Nephron progenitor cell (in vitro differentiated cells): ENCODE measurements at places on chromosomes 1 and 21.

DNA sequence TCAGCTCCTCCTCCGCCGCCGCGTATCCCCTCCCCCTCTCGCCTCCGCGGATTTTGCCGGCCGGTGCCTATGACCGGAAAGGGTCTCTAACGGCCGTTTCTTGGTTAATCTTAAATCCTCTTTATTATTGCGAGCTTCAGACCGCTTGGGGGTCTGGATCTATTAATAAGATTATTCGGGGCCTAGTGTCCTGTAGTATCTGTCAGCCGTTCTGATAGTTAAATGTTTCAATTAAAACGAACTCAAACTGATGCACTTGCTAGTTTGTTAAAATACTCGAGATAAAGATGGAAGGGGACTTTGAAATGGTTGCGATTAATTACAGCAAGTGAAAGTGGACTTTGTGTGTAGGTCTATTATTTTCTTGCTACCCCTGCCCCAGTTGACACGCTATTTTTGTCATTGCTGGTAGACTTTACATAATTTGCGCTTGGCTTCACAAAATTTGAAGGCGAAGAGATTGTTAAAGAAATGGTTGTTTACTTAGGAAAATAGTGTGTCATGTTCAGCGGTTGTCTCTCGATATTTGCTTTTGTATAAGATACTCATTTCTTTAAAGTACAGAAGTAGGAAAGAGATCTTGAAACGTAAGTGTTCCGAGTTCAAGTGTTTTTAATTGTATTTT, 779 bp downstream of the SON start:
- peak; percentile 85 for DNase-seq

GRCh38 chr21:37668462-37669239, 247.6 kb downstream of the KCNJ6 start:
- DNase-seq, result no peak

DNA sequence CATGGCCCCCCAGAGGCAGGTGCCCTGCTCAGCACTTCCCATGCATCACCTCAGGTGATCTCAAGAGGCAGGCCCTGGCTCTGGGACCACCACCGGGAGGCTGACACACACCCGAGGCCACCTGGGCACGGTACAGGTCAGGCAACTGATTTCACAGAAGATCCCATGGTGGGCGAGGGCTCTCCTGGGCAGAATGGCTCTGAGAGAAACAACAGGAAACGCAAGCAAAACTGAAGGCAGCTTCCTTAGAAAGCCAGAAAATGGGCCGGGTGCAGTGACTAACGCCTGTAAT, 11.4 kb upstream of the SKI start:
- DNase-seq, result no peak

DNA sequence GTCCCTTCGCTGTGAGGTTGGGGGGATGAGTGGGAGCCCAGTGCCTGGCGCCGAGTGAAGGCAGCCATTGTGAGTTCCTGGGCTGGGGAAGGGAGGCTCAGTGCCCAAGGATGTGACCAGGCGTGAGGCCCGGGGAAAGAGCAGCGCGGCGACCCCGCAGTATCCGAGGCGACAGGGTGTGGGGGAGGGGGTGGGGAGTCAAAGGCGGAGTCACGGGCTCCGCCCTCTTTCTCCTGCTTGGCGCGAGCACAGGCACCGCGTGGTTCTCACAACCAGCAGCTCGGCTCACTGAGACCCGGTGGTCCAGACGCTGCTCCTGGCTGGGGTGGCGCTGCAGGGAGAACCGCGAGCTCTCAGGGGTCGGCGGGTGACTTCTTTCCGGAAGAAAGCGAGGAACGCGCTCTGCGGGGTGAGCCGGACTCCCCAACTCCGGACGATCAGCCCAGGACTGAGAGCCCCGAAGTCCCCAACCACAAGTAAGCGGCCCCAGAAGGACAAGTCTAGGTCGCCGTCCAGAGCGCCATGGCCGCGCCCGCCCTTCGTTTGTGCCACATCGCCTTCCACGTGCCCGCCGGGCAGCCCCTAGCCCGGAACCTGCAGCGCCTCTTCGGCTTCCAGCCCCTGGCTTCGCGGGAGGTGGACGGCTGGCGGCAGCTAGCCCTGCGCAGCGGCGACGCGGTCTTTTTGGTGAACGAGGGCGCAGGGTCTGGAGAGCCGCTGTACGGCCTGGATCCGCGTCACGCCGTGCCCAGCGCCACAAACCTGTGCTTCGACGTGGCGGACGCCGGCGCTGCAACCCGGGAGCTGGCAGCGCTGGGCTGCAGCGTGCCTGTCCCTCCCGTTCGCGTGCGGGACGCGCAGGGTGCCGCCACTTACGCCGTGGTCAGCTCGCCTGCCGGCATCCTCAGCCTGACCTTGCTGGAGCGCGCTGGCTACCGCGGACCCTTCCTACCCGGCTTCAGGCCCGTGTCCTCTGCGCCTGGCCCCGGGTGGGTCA, at the start of gene HPDL:
Gene HPDL, plus strand, starts transcription at position 269 of the 997 bp plus-strand sequence. Its CDS starts 254 bp downstream, at position 523.
- peak; percentile 58 for DNase-seq

DNA sequence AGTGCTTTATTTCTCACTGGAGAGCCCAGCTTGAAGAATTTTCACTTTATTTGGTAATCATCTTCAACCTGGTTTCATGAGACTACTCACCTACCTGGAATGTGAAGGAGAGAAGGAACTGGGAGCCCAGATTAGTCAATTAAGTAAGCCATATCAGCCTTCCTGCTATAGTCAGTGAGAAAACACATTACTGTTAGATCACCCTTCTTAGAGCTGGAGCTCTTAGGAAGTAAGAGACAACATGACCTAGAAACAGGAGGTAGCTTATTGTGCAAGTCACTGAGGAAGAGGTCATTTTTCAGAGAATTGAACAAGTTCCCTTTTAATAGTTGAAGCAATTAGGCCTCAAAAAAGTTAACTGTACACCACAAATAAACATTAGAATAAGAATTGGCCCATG, 49.2 kb upstream of the TEKT2 start:
- no peak for DNase-seq

DNA sequence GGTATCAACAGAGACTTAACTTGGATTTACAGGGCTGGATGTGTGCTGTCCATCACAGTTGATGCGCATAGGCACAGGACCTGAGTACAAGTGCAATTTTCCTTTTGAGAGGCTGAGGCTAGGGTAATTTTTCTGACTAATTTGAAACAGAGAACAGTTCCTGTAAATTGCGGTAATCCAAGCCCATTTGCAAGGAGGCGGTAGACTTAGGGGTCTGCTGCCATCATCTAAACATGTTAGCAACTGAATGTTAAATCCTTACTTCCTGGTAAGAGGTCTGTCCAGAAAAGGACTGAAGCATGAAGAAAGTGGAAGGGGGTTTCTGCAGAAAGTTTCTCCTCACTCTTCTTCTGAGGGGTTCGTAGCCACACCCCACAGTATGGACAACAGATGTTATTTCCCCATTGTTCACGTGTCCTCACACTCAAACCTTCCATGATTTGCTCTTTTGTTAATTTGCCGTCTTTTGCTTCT, 23.7 kb upstream of the C1orf198 start:
- no peak for DNase-seq

DNA sequence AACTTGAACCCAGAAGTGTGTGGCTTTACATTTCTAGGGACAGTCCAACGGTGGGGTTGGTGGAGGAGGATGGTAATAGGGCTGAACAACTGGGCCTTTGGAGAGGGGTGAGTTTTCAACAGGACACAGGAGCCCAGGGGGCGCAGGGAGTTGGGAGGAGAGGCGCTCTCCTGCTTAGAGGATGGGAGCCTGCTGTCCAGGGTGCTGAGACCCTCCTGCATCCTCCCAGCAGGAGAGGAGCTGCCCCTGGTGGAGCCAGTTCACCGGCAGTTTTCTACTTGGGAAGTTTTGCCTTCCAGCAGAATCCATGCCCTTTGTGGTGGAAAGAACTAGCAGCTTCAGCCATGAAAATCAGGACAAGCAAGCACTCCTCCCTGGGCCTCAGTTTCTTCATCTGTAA, 8.6 kb downstream of the KCNC4 start:
- DNase-seq, result peak; percentile 71

- DNase-seq, result no peak
Measured at GRCh38 chr21:45361033-45361997, 43.6 kb upstream of the COL18A1 start.

GRCh38 chr1:232292818-232293217, 337.1 kb downstream of the SIPA1L2 start:
- DNase-seq, result no peak

- DNase-seq, result no peak
Measured at GRCh38 chr1:10939654-10940450, 72.6 kb upstream of the TARDBP start.

GRCh38 chr1:93728480-93729131, 47.0 kb upstream of the BCAR3 start:
- DNase-seq, result no peak

DNA sequence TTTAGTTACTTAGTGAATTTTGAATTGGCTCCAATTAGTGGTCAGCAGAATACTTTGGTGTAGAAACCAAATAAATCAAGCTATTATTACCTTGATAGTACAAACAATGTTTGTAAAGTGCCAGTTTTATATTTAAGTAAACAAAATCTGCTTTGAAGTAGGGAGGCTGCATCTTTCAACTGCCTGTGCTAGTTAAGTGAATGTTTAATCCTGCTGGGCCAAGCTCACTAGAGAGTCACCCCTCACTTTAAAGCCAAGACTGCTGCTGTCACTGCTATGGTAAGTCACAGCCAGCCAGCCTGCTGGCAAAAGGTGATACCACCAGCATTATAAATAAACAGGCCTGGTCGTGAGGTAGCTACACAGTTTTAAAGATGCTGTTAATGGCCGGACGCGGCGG, 10.3 kb upstream of the CFAP126 start:
- DNase-seq, result no peak

GRCh38 chr1:53614231-53615021, 124.5 kb downstream of the GLIS1 start:
- no peak for DNase-seq

- DNase-seq, result no peak
Measured at GRCh38 chr1:13664451-13664850, 35.5 kb upstream of the PRDM2 start.

GRCh38 chr1:17423781-17424245, 15.7 kb downstream of the RCC2 start:
- DNase-seq, result no peak

GRCh38 chr21:36288651-36289243, 31.2 kb upstream of the MORC3 start:
- DNase-seq, result no peak

DNA sequence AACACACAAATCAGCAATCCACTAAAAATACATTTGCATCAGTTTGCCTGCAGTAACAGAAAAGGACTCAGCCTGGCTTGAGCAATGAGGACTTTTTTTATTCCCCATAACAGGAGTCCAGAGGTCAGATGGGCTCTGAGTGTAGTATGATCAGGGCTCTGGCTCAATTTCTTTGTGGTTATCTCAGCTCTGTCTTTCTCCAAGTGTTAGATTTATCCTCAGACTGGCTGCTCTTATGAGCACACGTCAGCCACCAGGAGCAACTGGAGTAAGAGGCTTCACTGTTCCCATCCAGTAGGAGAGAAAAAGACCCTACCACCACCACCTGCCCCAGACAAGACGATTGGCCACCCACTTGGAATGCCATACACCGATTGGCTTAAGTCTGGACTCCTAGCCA, 36.2 kb upstream of the KLHDC7A start:
- no peak for DNase-seq

- peak; percentile 32 for DNase-seq
Measured at GRCh38 chr21:46459356-46460112, 843 bp downstream of the DIP2A start.

- no peak for DNase-seq
Measured at GRCh38 chr1:78427506-78427905, 63.3 kb upstream of the PTGFR start.

GRCh38 chr1:14824314-14824915, 225.9 kb downstream of the KAZN start:
- no peak for DNase-seq

DNA sequence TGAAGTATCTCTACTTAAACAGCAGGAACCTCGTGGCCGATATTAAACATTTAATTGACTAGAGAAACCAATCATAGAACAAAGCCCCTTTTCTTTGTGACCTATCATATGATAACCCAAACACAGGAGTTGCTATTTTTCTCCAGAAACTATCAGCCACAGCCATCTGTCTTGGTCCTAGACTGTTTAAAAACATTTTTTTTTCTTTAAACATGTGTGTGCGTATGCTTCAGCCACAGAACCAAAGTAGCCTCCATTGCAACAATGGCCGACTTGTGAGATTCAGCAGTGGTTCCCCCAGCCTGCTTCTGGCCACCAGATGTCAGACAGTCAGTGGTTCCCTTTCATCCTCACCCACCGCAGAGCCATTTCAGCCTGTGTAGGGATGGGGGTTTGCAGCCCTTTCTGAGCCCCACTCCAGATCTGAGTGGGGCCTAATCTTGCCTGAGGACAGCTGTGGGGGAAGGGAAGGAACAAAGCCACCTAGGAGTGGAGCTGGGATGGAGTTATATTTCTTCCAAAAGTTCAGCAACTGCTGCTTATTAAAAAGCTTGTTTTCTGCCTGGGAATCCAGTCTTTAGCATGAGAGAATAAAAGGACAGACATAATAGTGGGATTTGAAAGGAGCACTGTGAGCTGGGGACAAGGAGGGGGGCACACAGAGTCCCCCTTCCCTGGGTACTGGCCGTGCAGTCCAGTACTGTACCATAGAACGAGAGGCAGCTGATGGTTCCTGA, 11.7 kb upstream of the IGSF3 start:
- DNase-seq, result no peak

DNA sequence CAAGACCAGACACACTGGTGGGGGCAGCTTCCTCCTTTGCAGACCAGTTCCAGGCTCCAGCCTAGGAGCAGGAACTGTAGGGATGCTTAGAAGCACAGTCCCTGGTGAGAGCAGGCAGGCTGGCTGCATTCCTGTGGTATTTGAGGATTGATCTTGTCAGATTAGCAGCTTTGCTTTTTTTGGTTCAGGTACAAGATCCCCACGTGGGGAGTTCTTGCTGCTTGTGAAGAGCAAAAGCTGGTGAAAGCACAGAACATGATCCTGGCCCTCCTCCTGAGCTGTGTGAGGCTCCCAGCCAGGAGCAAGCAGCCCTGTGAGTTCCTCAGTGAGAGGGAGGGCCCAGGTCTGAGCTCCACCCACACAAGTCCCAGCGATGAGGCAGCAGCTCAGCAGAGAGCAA, 75.3 kb upstream of the ARTN start:
- DNase-seq, result peak; percentile 27

DNA sequence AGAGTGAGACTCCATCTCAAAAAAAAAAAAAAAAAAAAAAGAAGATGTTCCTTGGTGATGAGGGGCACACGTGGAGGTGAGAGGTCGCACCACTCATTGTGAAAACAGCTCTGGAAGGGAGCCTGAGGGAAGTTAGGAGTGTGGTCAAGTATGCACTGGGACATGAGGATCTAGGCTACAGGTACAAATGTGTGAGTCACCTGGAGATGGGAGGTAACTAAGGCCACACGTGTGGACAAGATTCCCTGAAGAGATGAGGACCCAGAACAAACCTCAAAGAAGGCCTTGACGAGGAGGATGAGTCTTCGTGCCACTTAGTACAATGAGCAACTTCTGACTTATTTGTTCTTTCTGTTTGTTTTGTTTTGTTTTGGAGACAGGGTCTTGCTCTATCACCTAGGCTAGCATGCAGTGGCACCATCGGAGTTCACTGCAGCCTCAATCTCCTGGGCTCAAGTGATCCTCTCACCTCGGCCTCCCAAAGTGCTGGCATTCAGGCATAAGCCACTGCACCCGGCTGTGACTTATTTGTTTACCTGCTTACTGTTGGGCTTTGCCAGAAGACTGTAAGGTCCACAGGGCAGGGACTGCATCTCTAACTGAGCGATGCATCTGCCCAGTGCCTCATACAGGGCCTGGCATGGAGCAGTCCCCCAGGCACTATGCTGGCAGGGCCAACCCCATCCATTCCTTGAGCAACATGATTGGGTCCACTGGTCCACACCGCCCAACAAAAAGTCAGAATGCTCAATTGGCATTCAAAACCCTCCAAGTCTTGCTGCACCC, 6.4 kb downstream of the ASAP3 start:
- DNase-seq, result no peak
